Cardiac fibroblast (primary cell): ENCODE measurements at places on chromosomes 2 and 18.

DNA sequence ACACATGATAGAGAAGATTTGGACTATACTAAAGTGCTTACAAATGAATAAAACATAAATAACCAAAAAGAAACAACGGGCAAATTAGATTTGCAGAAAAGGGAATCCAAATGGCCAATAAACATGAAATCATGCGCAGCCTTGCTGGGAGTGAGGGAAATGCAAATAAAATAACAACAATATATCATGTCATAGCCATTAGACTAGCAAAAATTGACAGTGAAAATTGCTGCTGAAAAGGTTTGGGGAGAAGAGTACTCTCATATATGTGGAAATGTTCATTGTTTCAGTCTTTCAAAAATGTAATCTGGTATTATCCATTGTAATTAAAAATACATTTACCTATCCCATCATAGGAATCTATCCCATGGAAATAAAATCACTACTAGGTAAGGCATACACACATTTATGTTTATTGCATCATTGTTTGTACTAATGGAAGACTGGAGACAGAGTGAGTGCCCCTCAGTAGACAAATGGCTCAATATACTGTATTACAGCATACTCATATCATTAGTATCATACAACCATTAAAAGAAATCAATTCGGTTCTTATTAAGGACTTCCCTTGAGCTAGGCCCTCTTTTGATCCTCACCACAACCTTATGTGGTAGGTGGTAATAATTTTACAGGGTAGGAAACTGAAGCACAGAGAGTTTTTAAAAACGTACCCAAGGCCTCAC, 94.1 kb upstream of the MSTN start:
- DNase-seq: no peak

GRCh38 chr2:133437492-133437891, 130.8 kb downstream of the NCKAP5 start:
- no peak for DNase-seq

GRCh38 chr2:199309973-199310372, 147.8 kb downstream of the SATB2 start:
- DNase-seq: no peak

DNA sequence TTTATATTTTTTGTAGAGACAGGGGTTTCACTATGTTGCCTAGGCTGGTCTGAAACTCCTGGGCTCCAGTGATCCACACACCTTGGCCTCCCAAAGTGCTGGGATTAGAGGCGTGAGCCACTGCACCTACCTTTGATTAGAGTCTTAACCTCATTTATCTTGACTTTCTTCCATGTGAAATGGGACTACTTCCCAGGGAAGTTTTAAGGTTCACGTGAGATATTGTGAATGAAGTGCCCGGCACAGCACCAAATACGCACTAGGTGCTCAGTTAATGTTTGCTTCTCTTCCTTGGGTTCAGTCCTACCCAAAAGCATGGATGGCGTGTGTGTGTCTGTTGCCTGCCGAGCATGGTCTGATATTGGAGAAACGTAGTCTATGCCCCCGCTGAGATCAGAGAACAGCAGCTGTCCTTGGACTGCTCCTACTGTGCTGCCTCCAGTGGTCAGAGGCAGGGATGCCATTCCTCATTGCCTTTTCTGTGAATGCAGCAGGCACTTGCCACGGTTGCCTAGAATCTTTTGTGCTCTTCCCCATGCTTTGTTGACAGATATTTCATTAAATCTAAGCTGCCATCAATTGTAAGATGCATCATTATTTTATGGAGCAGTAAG, 12.3 kb upstream of the TFCP2L1 start:
- DNase-seq: peak; percentile 26

DNA sequence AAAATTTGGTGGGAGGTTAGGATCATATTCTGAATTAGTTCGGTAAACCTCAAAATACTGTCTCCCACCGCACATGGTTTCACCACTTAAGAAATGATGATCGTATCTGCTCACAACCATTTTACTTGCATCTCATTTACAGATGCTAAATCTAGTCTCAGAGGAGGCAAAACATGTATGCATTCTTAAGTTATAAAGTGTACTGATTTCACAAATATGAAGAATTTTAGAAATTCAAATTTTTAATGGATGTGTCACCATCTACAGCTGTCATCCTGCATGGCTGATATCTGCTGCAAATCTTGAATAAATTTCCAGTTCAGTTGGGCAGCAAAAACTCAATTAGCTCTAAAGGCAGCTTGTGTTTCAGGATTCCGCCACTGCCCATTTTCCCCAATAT, 243.3 kb upstream of the KCNJ3 start:
- DNase-seq: peak; percentile 60

GRCh38 chr2:66575625-66576310, 140.8 kb downstream of the MEIS1 start:
- peak; percentile 45 for DNase-seq

DNA sequence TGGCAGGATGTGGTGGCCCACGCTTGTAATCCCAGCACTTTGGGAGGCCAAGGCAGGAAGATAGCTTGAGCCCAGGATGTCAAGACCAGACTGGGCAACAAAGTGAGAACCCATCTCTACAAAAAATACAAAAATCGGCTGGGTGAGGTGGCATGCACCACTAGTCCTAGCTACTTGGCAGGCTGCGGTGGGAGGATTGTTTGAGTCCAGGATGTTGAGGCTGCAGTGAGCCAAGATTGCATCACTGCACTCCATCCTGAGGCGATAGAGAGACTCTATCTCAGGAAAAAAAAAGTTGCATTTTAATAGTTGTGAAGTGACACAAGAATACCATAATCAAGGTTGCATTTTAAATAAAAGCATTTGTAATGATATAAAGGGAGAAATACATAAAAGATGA, 124.1 kb upstream of the SLC38A11 start:
- DNase-seq: no peak

DNA sequence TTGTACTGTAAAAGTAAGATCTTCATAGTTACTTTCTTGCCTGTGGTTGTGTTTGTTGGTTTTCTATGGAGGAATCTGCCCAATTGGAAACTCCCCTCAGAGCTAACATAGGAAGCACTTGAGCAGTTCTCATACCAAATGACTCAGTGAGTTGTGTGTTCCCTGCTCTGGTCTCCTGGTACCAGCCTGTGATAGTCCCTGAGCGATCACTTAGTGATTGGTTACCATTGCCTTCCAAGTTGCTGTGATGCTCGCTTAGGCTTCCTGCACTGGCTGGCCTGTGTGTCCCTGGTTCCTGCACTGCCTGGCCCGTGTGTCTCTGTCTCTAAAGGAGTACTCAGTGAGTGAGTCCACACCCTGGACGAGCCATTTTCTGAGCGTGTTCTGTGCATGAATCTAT, 133.0 kb downstream of the MAP4K4 start:
- DNase-seq: peak; percentile 45

DNA sequence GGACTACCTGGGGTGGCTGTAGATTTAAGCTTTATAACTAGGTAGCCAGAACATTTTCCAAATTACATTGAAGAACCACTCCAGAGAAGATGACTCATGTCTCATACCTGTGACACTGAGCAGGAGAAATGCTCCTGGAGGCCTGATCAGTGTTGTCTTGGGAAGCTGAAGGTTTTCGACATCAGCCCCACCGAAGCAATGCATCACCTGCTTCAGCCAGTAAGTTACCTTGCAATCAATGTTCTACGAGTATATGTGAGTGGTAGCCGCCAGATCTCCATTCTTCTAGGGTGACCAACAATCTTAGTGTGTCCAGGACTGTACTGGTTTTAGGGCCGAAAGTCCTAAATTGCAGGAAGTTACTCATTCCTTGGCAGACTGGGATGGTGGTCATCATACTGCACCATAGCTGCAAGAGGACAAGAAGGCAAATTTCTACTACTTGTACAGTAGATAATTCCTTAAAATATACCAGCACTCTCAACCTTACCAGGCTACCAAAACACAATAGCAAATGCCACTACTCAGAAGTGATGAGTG, 109.3 kb upstream of the LINC00305 start:
- DNase-seq: no peak

GRCh38 chr18:36377626-36378025, 80.1 kb downstream of the FHOD3 start:
- no peak for DNase-seq

- peak; percentile 64 for DNase-seq
Observed at GRCh38 chr2:207180741-207181140, 15.0 kb upstream of the KLF7 start.

GRCh38 chr2:103656558-103656957, 894.7 kb downstream of the TMEM182 start:
- DNase-seq: peak; percentile 3

- no peak for DNase-seq
Observed at GRCh38 chr18:5771343-5771742, 124.0 kb downstream of the TMEM200C start.

DNA sequence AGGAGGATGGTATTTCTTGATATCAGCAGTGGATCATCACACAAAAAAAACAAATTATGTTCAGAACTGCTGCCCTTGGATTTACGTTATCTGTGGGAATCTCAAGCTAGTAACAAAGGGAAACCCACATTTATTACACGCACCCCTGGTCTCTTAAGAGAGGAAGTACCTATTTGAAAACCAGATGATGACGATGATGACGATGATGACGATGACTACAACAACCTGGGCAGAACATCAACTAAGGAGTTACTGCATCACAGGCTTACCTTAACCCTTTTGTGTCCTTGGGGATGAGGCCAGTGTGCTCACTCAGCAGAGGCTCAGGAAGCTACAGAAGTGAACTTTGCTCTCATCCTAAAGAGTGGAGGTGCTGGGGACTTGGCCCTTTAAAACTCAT, 169.4 kb downstream of the FSHR start:
- no peak for DNase-seq
